CD4-positive, alpha-beta T cell treated with Interleukin-21 for 1 hour (primary cell): ENCODE measurements at places on chromosomes 11 and 22.
A peak's percentile ranks its signal among the peaks of the same experiment; 100 is the strongest.

GRCh38 chr22:23984430-23984829 is 4.5 kb downstream of the GSTT2 start:
- DNase-seq, result no peak

DNA sequence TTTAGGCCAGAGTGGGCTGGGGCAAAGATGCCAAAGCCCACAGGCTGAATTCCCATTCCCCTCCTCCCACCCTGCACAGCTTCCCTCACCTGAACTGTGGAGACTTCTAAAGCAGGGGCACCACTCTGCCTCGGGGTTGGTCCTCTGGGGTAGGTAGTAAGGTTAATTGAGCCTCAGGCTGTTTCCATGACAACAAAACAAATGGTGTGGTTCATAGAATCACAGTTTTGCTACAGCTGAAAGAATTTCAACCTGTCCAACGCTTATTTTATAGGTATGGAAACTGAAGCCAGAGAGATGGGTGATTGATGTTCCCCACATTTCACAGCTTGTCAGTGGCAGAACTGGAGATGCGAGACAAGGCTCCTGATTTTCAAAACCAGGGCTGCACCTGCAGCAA is 109.5 kb downstream of the SNX19 start:
- no peak for DNase-seq

GRCh38 chr11:110026858-110027626 is 66.2 kb upstream of the ZC3H12C start:
- DNase-seq, result peak; percentile 30

DNA sequence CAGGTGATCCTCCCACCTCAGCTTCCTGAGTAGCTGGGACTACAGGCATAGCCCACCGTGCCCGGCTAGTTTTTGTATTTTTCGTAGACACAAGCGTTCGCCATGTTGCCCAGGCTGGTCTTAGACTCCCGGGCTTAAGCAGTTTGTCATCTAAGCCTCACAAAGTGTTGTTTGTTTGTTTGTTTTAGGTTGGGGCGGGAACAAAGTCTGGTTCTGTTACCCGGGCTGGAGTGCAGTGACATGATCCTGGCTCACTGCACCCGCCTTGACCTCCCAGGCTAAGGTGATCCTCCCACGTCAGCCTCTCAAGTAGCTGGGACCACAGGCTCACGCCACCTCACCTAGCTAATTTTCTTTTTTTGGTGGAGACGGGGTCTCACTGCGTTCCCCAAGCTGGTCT is 12.6 kb downstream of the IRF7 start:
- no peak for DNase-seq

- DNase-seq, result no peak
Observed at GRCh38 chr11:859394-860131, 16.9 kb downstream of the TSPAN4 start.

DNA sequence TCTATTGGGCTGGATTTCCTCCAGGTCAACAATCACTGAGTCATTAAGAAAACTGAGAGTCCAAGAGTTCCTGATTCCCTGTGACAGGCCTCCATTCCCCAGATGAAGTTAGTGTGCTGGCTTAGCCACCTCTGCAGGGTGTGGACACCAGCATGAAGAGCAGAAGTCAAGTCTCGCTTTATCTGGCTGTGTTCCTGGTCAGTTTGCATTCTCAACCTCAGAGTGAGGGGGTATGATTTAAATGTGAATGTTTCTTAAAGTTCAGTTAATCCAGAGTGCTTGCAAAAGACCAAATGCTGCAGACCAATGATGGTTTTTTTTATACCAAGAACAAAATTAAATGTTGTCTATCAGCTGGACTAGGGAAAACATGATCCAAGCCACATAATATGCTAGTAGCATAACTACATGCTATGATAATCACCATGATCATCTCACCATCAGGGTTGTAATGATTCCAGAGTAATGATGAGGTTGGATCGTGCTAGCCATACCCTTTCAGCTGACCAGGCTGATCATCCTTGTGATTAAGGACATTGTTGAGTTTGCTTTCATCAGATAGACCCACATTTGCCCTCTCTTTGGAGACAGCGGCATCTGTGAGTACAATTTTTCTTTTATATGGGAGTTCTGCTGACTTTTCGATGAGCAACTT is 145.8 kb upstream of the ARHGAP20 start:
- DNase-seq, result no peak

DNA sequence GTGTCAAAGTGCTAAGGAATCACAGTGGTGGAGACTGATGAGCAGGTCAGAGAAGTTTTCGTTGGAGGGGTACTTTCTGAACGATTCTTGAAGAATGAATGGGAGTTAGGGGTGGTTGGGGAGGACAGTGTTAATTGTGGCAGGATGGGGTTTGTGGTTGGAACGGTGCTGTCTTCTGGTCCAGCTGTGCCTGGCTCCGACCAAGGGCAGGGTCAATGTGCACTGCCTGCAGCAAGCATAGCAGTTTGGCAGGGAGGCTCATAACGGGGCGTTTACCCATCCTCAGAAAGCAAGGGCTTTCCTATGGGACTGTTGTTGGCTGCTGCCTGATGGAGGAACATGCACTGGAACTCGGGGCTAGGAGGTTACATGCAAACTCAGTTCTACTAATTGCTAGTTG is 265.8 kb downstream of the KIRREL3 start:
- DNase-seq, result no peak

- no peak for DNase-seq
Observed at GRCh38 chr22:40396882-40397281, 26.5 kb downstream of the SGSM3 start.

- peak; percentile 12 for DNase-seq
Observed at GRCh38 chr11:18321578-18321968, 367 bp downstream of the HPS5 start.
